ENCODE measurements at places on chromosomes 5 and 9.

- no peak for DNase-seq
Measured at GRCh38 chr9:19269582-19269981, 39.1 kb downstream of the DENND4C start.

DNA sequence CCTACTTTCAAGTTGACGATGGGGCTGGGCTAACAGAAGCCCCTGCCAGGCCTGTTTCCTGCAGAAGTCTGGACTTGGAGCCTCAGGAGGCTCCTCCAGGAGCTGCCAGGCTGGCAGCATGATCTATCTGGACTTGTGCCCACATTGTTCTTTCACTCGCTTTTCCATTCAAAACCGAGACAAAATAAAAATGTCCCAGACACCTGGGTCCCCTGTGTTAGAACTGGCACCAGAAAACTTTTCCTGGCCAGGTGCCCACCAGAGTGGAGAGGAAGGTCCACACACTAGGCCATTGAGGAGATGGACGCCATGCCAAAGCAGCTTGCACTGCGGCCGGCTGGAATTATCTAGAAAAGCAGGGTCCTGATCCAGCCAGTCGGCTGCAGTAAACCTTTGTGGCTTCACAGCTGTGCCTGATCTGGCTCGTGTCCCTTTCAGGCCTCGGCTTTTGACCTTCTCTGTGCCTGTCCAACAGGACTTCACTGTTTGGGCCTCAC is 78.2 kb downstream of the GCNT1 start:
- no peak for DNase-seq

DNA sequence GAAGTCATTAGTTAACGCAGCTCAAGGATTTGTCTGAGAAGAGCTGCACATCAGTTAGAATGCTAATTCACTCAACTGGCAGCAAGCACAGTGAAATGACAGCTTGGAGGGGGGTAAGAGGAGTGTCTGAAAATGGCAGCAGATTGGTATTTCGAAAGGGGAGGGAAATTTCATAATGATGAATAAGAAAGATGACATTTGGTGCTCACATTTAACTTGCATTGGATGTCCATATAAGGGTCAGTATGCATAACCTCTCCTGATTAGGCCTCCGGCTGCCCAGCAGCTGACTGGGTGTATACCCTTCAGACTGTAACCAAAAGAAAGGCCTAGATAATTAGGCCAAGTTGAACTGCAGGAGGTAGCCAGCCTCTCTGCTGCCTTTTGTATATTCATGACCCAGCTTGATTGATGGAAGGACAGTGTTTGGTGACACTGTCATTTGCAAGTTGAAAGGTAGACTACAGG is 131.0 kb downstream of the PBX3 start:
- DNase-seq, result no peak

GRCh38 chr5:168578538-168579487 is at the start of gene PANK3:
TSS of gene PANK3 (minus strand) at chr5:168579368. CDS start at chr5:168579283, 85 bp downstream.
- DNase-seq, result no peak

GRCh38 chr5:143693651-143694252 is 118.2 kb upstream of the HMHB1 start:
- no peak for DNase-seq

DNA sequence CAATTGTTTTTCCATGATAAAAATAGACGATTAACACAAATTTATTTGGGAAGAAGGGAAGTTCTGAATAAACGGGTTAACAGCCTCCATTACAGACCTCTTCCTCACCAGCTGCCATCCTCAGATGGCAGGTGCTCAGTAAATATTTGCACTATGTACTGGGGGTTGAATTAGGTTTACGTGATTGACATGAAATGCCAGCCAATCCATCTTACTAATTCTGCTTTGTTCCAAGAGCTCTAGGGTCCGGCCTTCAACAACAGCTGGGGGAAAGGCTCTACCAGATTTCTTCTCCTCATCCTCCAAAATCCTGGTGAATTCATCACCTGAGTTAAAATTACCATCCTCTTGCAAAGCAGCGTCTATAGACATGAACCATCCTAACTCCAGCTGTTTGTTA is 104.6 kb downstream of the MTX3 start:
- DNase-seq, result no peak

DNA sequence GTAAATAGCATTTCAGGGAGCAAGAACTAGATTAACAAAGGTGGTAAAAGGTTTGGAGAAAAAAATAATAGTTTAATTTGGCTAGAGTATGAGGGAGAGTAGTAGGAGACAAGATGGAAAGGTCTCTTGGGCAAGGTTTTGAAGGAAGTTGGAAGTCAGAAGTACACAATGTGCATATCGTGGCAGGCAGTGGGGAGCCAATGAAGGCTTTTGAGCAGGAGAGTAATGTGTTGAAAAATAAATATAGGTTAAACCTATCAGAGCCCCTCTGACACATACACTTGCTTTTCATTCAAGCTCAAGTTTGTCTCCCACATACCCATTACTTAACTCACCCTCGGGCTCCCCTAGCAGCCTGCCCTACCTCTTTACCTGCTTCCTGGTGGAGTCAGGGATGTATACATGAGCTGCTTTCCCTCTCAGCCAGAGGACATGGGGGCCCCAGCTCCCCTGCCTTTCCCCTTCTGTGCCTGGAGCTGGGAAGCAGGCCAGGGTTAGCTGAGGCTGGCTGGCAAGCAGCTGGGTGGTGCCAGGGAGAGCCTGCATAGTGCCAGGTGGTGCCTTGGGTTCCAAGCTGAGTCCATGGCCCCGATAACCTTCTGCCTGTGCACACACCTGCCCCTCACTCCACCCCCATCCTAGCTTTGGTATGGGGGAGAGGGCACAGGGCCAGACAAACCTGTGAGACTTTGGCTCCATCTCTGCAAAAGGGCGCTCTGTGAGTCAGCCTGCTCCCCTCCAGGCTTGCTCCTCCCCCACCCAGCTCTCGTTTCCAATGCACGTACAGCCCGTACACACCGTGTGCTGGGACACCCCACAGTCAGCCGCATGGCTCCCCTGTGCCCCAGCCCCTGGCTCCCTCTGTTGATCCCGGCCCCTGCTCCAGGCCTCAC is at the start of gene CA9:
CA9 (plus strand) TSS at position 797 of the 893 bp plus-strand sequence; CDS start at position 829, 32 bp downstream.
- no peak for DNase-seq

GRCh38 chr9:79765466-79765865 is 193.7 kb downstream of the TLE4 start:
- DNase-seq, result no peak

DNA sequence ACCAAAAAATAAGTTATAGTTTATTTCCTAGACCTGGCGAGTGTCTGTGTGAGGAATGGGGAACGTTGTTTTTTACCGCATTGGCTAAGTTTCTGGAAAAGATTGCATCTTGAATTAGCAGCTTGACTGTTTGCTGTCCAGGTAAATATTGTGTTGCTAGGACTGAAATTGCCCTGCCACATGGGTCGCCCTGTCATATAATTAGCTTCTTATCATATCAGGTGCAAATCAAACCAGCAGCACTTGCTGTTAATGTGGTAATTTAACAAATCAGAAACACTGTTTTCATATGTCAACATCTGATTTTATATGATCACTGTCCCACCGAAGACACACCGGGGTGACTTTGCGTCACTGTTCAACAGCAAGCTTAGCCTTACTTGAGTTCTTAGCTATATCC is 63.7 kb upstream of the ZNF622 start:
- DNase-seq, result no peak

GRCh38 chr5:42985129-42986037 is 54.7 kb downstream of the ANXA2R start:
- no peak for DNase-seq

DNA sequence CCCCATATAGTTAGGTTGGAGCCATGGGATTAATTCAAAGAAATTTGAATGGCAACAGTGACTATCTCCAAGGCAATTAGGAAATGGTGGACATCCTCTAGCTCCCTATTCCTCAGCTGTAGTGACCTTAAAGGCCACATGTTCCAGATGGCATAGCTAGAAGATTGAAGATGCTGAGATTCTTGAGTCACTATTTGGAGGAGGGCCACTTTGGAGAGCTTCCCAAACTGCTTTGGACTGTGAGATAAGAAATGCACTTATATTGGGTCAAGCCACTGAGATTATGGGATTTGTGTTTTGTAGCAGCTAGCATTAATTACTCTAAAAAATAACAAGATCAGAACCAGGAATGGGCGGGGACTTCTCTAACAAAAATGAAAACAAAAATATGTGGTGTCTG is 636.2 kb upstream of the CCNG1 start:
- no peak for DNase-seq

- DNase-seq, result no peak
Measured at GRCh38 chr5:122719991-122720746, 54.7 kb upstream of the SNX2 start.

- no peak for DNase-seq
Measured at GRCh38 chr9:79977074-79977435, 405.3 kb downstream of the TLE4 start.

- no peak for DNase-seq
Measured at GRCh38 chr5:123397538-123397937, 25.7 kb downstream of the CEP120 start.

DNA sequence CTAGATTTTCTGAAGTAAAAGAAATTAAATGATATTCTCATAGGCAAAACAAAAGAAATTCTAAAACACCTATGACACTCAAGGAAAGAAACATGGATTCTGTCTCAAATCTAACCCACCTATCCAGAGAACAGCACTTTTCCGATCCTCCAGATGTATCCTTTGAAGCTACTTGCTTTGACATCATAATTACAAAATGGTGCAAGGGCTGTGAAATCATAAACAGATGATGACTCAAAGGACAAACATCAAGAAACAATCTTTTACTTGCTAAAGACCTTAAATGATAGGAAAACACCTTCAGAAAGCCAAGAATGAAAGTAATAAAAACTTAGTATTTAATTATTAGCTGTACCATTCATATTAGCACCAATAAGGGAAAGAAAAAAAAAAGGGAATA is 202.6 kb downstream of the DENND1A start:
- DNase-seq, result no peak

GRCh38 chr5:61389609-61390008 is 57.6 kb downstream of the ZSWIM6 start:
- no peak for DNase-seq

GRCh38 chr9:34332076-34332964 is 3.0 kb downstream of the NUDT2 start:
- DNase-seq, result no peak

DNA sequence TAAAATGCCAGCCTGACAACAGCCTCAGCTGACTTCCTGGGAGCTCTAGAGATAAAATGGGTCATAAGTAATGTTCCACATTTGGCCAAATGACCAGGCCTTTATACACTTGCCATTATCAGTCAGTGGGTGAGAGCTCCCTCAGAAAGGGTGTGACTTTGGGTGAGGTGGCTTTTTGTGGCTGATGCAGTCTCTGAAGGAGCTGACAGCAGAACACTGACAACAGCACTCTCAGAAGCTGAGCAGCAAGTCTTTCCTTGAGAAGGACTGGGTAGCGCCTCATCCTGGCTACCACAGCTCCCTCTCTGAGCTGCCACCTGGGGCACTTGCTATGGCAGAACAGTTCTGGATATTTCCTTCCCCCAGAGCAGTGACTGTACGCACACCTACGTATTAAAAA is 22.0 kb upstream of the GNAQ start:
- DNase-seq, result no peak

- no peak for DNase-seq
Measured at GRCh38 chr9:111943746-111944145, 47.1 kb downstream of the UGCG start.

- no peak for DNase-seq
Measured at GRCh38 chr5:85813146-85813545, 804.6 kb upstream of the COX7C start.

DNA sequence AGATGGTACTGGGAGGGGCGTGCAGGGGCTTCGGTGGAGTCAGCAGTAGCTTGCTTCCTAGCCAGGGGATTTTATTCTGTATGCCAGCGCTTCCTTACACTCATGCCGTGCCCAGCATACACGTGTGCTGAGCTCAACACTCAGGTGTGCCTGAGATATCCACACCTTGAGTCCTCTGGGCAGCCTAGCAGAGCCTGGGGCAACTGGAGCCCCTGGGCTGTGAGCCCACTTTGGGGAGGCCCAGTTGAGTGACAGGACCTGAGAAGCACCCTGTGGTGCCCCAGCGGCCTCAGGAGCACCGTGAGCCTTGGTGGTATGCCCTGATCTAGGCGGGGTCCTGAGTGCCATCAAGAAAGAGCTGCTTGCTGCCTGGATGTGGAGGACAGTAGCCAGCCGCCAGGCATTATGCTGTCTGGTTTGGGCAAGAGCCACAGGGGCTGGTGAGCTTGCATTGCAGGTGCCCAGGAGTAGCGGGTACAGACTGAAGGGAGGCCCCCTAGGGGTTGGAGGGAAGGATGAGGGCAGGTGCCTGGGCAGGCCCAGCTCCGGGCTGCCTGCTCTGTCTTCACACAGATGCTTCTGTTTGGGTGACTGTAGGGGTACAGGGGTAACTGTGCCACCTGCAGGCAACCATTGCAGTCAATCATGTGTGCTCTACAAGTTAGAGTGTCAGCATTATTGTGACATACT is 42.9 kb downstream of the BNIP1 start:
- DNase-seq, result no peak

DNA sequence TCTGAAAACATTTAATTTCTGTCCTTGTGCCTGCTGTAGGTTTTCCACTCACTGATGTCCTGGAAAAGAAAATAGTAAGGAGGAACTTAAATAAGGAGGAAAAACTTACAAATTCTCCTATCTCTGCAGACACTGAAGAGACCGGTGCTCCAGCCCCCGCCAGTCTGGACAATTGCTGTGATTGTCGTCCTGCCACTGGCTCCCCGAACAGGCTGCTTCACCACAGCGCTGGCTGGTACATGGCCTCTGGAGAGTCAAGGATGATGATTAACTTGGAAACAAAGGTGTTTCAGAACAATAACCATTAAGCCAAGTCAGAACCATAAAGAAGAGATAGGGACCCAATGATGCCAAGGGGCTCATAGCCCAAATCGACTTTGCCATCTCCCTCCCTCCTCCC is 7.3 kb downstream of the PLAC8L1 start:
- no peak for DNase-seq

DNA sequence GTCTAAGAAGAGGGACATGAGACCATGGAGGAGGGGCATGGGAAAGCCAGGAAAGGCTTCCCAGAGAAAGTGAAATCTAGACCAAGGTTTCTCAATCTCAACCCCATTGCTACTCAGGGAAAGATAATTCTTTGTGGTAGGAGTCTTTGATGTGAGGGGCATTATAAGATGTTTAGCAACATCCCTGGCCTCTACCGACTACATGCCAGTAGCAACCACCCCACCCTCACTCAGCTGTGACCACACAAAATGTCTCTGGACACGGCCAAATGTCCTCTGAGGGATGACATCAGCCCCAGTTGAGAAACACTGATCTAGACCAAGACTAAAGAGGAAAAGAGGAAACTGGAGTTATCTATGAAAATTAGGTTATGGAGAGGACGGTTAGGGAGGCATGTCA is 298.5 kb upstream of the KIF2A start:
- DNase-seq, result no peak

DNA sequence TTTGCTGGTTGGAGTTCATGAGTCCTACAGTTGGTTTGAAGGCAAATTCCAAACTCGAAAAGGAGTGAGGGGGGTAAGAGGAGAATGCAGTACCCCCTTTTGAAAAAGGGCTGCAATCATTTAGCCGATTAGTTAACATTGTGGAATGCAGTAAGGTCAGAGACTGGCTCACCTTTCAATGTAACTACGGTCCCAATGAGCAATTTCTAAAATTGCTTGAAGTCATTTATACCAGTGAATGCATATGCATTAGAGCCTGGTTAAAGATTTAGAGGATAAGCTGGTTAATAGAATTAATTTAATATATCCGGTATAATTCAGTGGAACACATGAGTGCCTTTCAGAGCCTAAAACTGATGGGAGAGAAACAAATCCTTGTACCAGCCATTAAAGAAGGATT is 172.6 kb upstream of the PAPPA start:
- DNase-seq, result no peak

Measured in stimulated activated CD4-positive, alpha-beta T cell treated with anti-CD3 and anti-CD28 coated beads, Interleukin-12 subunit alpha, Interleukin-12 subunit beta, amount 100 ng/mL, for 4 hours (primary cell).